ENCODE measurements at places on chromosomes 13 and 19.

DNA sequence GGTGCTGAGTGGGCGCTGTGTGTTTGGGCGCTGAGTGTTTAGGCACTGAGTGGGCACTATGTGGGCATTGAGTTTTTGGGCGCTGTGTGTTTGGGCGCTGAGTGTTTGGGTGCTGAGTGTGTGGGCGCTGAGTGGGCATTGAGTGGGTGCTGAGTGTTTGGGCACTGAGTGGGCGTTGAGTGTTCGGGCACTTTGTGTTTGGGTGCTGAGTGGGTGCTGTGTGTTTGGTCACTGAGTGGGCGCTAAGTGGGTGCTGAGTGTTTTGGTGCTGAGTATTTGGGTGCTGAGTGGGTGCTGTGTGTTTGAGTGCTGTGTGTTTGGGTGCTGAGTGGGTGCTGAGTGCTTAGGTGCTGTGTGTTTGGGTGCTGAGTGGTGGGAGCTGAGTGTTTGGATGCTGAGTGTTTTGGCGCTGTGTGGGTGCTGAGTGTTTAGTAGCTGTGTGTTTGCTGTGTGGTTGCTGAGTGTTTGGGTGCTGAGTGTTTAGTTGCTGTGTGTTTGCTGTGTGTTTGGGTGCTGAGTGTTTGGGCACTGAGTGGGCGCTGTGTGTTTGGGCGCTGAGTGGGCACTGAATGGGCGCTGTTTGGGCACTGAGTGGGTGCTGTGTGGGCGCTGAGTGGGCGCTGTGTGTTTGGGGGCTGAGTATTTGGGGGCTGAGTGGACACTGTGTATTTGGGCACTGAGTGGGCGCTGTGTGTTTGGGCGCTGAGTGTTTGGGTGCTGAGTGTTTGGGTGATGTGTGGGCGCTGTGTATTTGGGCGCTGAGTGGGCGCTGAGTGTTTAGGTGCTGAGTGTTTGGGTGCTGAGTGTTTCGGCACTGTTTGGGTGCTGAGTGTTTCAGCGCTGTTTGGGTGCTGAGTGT is 47.2 kb upstream of the F7 start:
- H3K27me3 ChIP-seq: no peaks in the 10 kb centered on the region
- no peaks in the 10 kb centered on the region for H3K4me1 ChIP-seq
- no peak for DNase-seq

- H3K36me3 ChIP-seq: no peaks in the 10 kb centered on the region
- no peaks in the 10 kb centered on the region for H3K27me3 ChIP-seq
- H3K4me3 ChIP-seq: no peak overlapping the region
- peak; percentile 76 for DNase-seq
- no peak overlapping the region for H3K27ac ChIP-seq
- no peaks in the 10 kb centered on the region for H3K4me1 ChIP-seq
These were observed 23.3 kb downstream of the LYPD4 start for GRCh38 chr19:41821003-41821735.

DNA sequence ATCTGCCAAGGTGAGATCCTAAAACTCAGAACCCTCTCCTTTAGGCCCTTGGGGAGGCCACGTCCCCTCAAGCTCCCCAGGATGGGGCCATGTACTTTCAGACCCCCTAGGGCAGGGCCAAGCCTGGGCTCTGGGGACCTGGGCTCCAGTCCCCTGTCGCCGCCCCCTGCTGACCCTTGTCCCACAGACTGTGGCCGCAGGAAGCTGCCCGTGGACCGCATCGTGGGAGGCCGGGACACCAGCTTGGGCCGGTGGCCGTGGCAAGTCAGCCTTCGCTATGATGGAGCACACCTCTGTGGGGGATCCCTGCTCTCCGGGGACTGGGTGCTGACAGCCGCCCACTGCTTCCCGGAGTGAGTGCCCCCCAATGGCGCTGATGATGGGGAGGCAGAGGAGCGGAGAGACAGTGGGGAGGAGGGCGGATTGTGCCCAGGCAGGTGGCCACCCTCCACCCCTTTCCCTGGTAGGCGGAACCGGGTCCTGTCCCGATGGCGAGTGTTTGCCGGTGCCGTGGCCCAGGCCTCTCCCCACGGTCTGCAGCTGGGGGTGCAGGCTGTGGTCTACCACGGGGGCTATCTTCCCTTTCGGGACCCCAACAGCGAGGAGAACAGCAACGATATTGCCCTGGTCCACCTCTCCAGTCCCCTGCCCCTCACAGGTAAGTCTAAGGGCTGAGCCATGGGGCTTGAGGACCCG is 18.8 kb downstream of the HPN start:
- no peaks in the 10 kb centered on the region for H3K36me3 ChIP-seq
- no peak overlapping the region for H3K27ac ChIP-seq
- DNase-seq: peak; percentile 25
- no peak overlapping the region for H3K4me3 ChIP-seq
- H3K27me3 ChIP-seq: no peaks in the 10 kb centered on the region
- H3K4me1 ChIP-seq: no peaks in the 10 kb centered on the region

- H3K36me3 ChIP-seq: no peaks in the 10 kb centered on the region
- H3K27me3 ChIP-seq: no peaks in the 10 kb centered on the region
- peak; percentile 76 for DNase-seq
- no peak overlapping the region for H3K27ac ChIP-seq
- H3K4me3 ChIP-seq: no peak overlapping the region
- no peaks in the 10 kb centered on the region for H3K4me1 ChIP-seq
These were observed 1692.0 kb downstream of the SLITRK5 start for GRCh38 chr13:89363144-89363543.

- H3K4me3 ChIP-seq: no peak overlapping the region
- no peaks in the 10 kb centered on the region for H3K27me3 ChIP-seq
- H3K4me1 ChIP-seq: no peaks in the 10 kb centered on the region
- peak; percentile 78 for DNase-seq
- H3K27ac ChIP-seq: no peak overlapping the region
These were observed 42.3 kb downstream of the USPL1 start for GRCh38 chr13:30659980-30660379.

DNA sequence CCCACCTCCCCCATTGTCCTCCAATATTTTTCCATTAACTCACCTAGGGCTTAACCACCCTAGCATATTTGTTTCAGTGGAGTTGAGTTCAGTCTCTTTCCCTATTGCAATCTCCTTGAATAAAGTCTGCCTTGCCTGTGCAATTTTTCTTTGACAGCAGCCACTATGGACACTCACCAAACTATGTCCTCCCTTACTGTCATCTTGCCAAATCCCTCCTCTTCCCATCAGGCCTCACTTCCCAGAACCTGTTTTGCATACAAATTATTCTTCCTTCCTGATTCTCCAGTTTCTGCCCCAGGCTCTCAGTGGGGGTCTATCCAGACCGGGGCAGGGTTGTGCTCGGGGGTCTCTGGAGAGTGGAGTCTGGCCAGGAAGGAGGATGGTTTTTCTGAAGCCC is 2.2 kb upstream of the LYPD5 start:
- H3K27ac ChIP-seq: no peak overlapping the region
- no peaks in the 10 kb centered on the region for H3K27me3 ChIP-seq
- no peak overlapping the region for H3K4me3 ChIP-seq
- no peaks in the 10 kb centered on the region for H3K36me3 ChIP-seq

- no peak for DNase-seq
- no peaks in the 10 kb centered on the region for H3K36me3 ChIP-seq
- peaks cover 74% of the 10 kb centered on the region for H3K27me3 ChIP-seq
- H3K4me3 ChIP-seq: peak overlapping the region; percentile 77
- no peaks in the 10 kb centered on the region for H3K4me1 ChIP-seq
- no peak overlapping the region for H3K27ac ChIP-seq
These were observed 2.5 kb downstream of the NFIC start for GRCh38 chr19:3368848-3369336.

GRCh38 chr13:76904507-76904906 is 18.3 kb upstream of the KCTD12 start:
- H3K4me3 ChIP-seq: no peak overlapping the region
- H3K27me3 ChIP-seq: no peaks in the 10 kb centered on the region
- no peak overlapping the region for H3K27ac ChIP-seq

GRCh38 chr13:48539550-48539949 is 6.7 kb upstream of the RCBTB2 start:
- no peak for DNase-seq
- no peaks in the 10 kb centered on the region for H3K27me3 ChIP-seq
- H3K27ac ChIP-seq: no peak overlapping the region
- no peak overlapping the region for H3K4me3 ChIP-seq
- no peaks in the 10 kb centered on the region for H3K36me3 ChIP-seq

DNA sequence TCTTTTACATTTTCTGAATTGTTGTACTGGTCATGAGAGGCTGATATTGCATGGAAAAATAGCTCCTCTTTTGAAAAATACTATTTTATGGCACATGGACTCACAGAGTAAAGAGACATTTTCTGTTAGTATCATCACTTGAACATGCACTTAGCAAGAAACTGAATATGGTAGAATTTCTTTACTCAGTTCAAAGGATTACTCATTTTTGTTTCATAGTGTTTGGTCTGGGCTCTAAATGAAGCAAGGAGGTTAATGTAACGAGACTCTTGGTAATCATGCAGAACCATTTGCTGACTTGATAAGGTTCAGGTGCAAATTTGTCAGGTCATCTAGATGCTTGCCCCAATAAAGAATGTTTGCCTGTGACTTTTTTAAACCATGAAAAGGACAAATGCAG is 63.2 kb downstream of the GPC6 start:
- no peak for DNase-seq
- peaks cover 2% of the 10 kb centered on the region for H3K4me1 ChIP-seq
- H3K27me3 ChIP-seq: no peaks in the 10 kb centered on the region
- H3K27ac ChIP-seq: no peak overlapping the region
- H3K4me3 ChIP-seq: no peak overlapping the region

DNA sequence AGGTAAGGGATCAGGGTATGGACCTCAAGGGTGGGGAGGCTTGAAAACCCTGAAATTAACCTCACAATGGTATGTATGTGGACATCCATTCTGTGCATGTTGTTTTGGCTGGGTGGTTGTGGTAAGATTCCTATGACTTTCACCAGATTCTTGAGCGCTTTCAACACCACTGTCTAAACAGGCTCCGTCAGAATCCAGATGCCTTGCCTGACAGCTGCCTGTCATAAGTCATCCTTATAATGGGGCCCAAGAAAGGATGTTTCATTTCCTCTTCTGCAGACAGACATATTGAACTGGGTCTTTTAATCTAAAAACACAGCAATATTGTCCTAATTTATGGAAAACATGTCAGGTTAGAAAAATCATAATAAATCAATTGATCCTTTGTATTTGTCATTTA is 41.3 kb downstream of the ALOX5AP start:
- no peak for DNase-seq
- H3K36me3 ChIP-seq: peaks cover 6% of the 10 kb centered on the region
- H3K27ac ChIP-seq: no peak overlapping the region
- no peaks in the 10 kb centered on the region for H3K27me3 ChIP-seq
- no peak overlapping the region for H3K4me3 ChIP-seq
- no peaks in the 10 kb centered on the region for H3K4me1 ChIP-seq

DNA sequence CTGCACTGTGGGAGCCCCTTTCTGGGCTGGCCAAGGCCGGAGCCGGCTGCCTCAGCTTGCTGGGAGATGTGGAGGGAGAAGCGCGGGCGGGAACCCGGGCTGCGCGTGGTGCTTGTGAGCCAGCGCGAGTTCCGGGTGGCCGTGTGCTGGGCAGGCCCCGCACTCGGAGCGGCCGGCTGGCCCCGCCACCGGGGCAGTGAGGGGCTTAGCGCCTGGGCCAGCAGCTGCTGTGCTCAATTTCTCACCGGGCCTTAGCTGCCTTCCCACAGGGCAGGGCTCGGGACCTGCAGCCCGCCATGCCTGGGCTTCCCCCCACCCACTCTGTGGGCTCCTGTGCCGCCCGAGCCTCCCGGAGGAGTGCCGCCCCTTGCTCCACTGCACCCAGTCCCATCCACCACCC is 669.1 kb downstream of the PCDH9 start:
- no peak overlapping the region for H3K27ac ChIP-seq
- DNase-seq: no peak
- H3K36me3 ChIP-seq: peaks cover 6% of the 10 kb centered on the region

DNA sequence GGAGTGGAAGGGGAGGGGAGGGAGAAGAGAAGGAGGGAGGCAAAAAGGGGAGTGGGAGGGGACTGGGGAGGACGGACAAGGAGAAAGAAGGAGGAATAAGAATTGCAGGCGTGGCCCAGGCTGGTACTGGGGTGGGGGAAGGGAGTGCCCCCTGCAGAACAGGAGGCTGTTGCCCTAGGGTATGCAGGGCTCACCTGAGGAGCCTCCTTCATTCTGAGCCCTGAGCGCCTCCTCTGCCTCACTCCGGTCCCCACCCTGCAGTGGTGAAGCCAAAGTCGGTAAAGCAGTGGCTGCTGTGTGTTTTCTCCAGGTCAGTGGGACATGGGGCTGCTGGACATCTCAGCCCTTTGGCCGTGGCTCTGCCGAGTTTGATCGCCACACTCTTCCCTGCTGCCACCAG is 9.1 kb upstream of the CDC16 start:
- H3K4me3 ChIP-seq: no peak overlapping the region
- DNase-seq: no peak
- no peak overlapping the region for H3K27ac ChIP-seq
- H3K36me3 ChIP-seq: no peaks in the 10 kb centered on the region
- peaks cover 13% of the 10 kb centered on the region for H3K4me1 ChIP-seq

GRCh38 chr13:91778123-91778522 is 379.7 kb downstream of the GPC5 start:
- H3K4me3 ChIP-seq: no peak overlapping the region
- DNase-seq: no peak
- peaks cover 7% of the 10 kb centered on the region for H3K4me1 ChIP-seq
- H3K36me3 ChIP-seq: no peaks in the 10 kb centered on the region
- no peaks in the 10 kb centered on the region for H3K27me3 ChIP-seq

DNA sequence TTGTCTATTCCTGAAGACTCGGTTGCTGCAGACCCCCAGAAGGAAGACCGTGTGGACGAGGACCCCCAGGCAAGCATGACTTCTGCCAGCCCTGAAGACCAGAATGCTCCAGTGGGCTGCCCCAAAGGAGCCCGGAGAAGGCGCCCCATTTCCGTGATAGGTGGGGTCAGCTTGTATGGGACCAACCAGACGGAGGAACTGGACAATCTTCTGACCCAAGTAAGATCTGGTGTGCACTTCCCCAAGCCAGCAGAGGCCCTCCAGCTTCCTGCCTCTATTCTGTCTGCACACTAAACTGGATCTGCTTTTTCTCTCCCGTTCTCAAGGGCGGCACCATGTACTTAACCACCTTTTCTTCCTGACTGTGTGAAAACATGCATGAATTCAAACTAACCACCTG is 59.8 kb upstream of the C1QTNF9 start:
- DNase-seq: no peak
- no peaks in the 10 kb centered on the region for H3K27me3 ChIP-seq
- H3K4me1 ChIP-seq: no peaks in the 10 kb centered on the region
- peaks cover 8% of the 10 kb centered on the region for H3K36me3 ChIP-seq

- H3K27me3 ChIP-seq: no peaks in the 10 kb centered on the region
- peak; percentile 36 for DNase-seq
- H3K4me3 ChIP-seq: no peak overlapping the region
- peaks cover 44% of the 10 kb centered on the region for H3K36me3 ChIP-seq
These were observed 1.6 kb downstream of the FAM83E start for GRCh38 chr19:48613024-48613851.
